GDM1 (cell line): ENCODE measurements at places on chromosomes 7 and 10.

- DNase-seq, result no peak
Measured at GRCh38 chr7:751826-752225, 24.7 kb upstream of the PRKAR1B start.

GRCh38 chr7:47847207-47847606 is 101.1 kb downstream of the PKD1L1 start:
- DNase-seq, result no peak

DNA sequence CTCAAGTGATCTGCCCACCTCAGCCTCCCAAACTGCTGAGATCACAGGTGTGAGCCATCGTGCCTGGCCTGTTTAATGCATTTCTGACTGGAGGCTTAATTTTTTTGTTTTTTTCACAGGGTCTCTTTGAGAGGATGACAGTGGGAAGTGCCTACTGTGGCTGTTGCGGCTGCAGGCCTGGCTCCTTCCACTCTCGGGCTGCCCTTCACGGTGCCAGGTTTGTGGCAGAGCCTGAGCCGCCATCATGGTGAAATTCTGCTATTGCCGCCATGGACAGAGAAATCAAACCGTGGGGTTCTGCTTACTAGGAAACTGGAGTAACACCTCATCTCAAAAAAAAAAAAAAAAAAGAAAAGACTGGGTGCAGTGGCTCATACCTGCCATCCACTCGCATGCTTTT is 142.7 kb downstream of the CAMK1D start:
- no peak for DNase-seq

DNA sequence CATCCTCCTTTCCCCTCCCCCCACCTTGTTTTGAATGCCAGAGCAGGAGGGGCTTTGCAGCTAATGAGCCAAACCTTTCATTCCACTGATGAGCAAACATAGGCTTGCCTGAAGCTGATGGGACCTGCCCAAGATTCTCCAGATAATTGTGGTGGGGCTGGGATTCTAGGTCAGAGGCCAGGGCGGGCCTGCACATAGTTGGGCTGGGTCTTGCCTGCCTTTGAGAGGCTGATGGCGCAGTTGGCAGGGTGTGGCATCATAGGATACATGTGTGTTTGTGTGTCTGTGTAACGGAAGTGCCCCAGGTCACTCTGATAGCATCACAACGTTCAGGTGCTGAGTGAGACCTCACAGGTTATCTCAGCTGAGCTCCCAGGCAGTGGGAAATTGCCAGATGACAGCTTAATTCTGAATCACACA is 22.9 kb downstream of the BTBD16 start:
- DNase-seq, result no peak

DNA sequence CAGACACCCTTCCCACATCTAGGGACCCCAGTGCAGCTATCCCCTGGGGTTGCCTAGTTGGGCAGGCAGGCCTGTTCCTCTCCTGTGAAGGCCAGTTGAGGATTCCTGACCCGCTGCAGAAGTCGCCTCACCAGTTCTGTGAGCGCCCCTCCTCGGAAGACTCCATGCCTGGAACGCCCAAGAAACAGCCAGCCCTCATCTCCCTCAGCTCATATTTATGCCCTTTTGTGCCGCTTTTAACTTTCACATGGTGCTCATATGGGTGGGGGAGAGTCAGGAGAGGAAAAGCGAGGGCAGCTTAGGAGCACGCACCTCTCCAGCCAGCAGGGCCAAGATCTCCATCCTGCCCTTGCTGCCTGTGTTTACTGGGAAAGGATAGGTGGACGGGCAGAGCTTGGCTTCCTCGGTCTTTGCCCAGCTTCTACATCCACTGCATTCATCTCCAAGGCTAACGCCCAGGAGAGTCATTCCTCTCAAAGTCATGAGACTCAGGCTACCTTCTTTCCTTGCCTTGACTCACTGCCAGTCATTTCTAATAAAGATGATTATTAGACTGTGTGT is 286.6 kb downstream of the USP6NL start:
- no peak for DNase-seq

DNA sequence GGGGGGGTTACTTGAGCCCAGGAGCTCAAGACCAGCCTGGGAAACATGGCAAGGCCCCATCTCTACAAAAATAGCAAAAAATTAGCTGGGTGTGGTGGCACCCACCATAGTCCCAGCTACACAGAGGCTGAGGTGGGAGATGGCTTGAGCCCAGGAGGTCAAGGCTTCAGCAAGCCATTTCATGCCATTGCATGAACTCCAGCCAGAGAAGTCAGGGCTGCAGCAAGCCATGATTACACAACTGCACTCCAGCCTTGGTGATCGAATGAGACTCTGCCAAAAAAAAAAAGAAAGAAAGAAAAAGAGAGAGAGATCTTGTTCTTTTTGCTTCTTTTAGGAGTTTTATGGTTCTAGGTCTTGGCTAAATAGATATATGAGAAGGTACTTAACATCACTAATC is 200.2 kb upstream of the PHYHIPL start:
- no peak for DNase-seq

- no peak for DNase-seq
Measured at GRCh38 chr10:68721673-68722335, 765 bp downstream of the CCAR1 start.

DNA sequence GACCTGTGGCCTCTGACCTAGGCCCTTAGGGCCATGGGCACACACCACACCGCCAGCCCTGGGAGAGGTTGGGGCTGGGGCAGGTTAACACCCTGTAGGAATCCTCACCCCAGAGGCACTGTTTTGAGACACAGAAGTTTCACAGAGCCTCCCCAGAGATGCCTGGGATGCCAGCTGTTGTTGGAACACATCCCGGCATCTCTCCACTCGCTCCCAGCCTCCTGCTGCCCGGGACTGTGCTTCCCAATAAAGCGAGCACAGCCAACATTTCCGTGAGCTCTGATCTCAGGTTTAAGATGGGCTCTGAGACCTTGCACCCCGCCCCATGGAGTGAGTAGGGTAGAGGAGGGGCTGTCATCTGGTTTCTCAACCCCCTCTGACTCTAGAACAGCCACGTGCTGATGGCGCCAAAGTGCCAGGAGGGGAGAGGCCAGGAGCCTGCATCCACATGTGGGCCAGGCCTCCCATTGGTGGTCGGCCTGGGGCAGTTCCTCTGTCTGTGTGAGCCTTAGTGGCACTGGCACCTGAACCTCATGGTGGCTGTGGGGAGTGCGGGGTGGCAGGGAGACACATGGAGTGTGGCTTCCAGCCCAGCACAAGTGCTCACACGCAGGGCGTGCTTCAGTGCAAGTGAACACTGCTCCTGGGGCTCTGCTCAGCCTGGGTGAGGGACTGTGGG is 54.7 kb downstream of the RASGEF1A start:
- no peak for DNase-seq

- DNase-seq, result no peak
Measured at GRCh38 chr7:91847876-91848588, 32.5 kb downstream of the MTERF1 start.

DNA sequence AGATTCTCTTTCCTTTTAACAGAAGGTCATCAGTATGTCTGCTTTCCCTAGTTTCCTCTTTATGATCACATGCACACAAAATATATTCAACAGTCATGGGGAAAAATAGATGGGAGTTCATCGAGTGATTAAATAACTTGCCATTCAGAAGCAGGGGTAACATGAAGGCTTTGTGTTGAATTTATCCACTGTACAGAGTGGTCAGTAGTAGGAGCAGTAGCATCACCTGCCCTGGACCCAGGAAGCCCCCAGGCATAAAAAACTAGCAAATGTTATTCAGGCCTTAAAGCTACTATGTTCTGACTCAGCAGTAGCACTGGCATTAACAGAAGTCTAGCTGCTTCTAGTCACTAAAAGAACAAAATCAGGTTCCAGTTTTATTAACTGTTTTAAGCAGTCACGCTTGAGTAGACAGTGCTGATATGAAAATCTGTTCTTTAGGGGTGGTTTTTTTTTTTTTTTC is 31.4 kb upstream of the FAM133B start:
- no peak for DNase-seq

GRCh38 chr7:138726288-138726687 is 25.1 kb upstream of the SVOPL start:
- no peak for DNase-seq

- no peak for DNase-seq
Measured at GRCh38 chr10:86365346-86366032, 1.1 kb downstream of the GRID1 start.

GRCh38 chr10:86357041-86357440 is 9.6 kb downstream of the GRID1 start:
- DNase-seq, result no peak

DNA sequence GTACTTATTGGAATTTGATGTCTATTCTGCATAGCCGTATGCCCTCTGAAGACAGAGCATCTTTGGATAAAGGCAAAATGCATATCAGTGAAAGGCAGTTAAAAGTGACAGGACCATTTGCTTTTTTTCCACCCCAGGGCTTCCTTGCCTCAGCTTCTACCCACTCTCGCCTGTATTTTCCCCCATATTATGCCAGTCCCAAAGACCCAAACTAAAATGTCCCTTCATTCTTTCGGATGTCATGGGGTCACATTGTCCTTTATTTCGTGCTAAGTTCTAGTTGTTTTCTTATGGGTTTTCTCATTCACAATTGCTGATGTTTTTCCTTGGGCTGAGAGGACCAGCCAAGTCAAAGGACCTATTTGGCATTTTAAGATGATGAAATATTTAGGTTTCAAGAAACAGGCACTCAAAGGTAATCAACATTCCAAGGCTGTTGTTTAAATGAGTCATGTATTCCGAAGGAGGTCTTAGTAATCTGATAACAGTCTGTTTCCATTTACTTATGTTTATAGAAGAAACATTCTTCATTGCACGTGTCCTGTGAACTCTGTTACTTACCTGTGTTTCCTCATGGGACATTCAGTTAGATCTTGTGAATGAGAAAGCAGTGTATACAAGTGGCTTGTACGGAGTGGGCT is 74.1 kb downstream of the DNAH11 start:
- DNase-seq, result no peak

DNA sequence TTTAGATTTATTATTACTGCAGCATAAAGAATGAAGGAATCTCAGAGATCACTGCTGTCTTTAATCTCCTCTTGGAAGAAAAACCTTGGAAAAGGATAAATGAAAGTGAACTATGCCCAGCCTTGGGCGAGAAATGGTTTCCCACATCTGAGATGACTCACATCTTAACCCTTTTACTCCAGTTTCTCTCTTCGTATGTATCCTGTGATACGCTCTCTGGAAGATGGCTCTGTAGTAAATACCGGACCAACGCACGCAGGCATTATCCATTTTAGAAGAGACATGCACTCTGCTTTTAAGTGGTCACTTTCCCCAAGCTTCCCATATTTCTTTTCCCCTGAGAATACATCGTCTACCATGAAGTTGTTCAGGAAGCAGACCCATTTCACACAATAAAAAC is 207.3 kb upstream of the BMPER start:
- DNase-seq, result no peak

DNA sequence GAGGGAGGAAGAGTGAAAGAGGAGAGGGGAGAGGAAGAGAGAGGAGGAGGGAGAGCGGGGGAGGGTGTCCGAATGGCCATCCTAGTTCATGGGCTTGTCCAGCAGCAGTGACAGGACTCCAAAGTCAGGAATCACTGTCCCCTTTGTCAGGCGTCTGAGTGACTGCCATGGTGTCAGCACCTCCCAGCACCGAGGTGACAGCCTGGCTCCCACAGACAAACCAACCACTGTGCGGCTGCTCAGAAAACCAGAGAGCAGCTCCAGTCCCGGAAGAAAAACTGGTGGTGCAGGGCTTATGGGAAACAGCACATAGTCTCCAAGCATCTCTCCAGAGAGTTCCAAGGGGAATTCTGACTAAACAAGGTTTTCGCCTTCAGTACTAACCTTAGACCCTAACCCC is 18.9 kb upstream of the FGFR2 start:
- DNase-seq, result no peak

GRCh38 chr7:46681865-46682503 is 760.9 kb upstream of the IGFBP3 start:
- DNase-seq, result no peak

DNA sequence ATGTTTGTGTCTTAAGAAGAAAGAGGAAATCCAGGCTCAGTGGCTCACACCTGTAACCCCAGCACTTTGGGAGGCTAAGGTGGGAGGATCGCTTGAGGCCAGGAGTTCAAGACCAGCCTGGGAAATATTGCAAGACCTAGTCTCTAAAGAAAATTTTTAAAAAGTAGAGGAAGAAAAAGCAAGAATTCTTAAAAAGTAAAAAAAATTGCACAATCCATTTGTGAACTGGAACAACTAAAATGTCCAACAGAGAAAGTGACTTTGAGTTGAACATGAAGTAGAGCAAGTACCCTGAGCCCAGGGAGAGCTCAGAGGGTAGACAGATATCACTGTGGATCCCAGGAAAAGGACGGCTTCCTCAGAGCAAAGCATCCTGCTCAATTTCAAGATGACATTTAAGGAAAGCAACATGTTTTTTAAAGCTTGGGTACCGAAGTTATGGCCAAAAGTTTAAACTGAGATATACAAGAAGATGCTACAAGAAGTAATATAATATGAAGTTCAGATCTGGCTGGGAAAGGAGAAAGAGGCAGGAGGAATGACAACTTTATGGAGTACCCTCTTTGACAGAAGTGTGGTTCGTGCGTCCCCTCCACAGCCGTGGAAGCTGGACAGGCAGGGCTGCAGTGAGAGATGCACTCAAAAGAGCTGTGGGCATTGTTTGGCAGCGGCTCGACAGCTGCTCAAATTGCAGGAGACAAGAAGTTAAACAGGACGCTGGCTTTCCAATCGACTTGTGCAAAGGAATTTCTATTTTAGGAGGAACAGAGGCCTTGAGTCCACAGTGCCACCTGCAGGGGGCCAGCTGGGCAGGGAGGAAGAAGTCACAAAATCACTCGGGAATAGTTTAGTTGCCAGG is 201.3 kb downstream of the JCAD start:
- peak; percentile 23 for DNase-seq

DNA sequence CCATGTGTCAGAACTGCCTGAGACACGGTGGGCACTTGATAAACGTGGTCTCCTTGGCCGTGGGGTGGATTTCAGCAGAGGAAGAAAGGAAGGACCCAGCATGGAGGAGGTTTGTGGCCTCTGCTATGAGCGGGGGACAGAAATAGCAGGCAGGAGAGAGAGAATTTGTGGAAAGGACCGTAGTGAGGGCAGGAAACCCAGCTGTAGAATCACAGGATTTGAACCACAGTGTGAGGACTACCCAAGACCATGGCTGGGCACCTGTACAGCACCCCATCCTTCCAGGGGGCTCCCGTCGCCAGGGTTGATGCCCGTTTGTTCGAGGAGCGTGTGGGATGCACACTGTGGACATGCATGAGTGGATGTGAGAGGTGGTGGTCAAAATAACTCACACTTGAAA is 183.4 kb downstream of the PTPN20 start:
- no peak for DNase-seq

GRCh38 chr7:88090671-88091070 is 129.2 kb downstream of the SRI start:
- no peak for DNase-seq

DNA sequence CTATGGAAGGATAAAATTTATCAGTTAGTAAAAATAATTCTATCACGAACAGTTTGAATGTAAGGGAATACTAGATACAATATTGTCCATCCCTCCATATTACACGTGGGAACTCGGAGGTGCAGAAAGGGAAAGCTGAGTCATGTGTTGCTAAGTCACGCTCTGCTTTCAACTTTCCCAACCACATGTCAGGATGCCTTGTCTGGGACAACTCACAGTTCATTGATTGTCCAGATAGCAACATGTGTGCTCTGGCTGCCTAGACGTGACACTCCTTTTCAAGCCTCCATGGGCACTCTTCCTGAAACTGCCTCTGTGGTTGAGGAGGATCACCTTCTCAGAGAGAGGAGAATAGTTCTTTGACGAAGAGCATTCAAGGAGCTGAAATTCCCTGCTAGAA is 808.1 kb downstream of the GRID1 start:
- no peak for DNase-seq
